ENCODE measurements at places on chromosomes 7 and 10. TPM values are rescaled to one million over a fixed set of nuclear protein-coding genes. Genes with fewer than 3 reads are reported as not detected.

- no peak overlapping the region for H3K4me3 ChIP-seq
- peak; percentile 80 for DNase-seq
- no peaks in the 10 kb centered on the region for H3K27me3 ChIP-seq
- H3K27ac ChIP-seq: no peak overlapping the region
- no peaks in the 10 kb centered on the region for H3K36me3 ChIP-seq
Observed at GRCh38 chr7:42831718-42832522, 80.0 kb downstream of the C7orf25 start.

- H3K27me3 ChIP-seq: no peaks in the 10 kb centered on the region
- H3K36me3 ChIP-seq: no peaks in the 10 kb centered on the region
- no peak overlapping the region for H3K27ac ChIP-seq
- H3K4me3 ChIP-seq: no peak overlapping the region
- DNase-seq: no peak
- H3K4me1 ChIP-seq: peaks cover 5% of the 10 kb centered on the region
Observed at GRCh38 chr7:135486261-135486920, 23.5 kb downstream of the CNOT4 start.

- no peaks in the 10 kb centered on the region for H3K27me3 ChIP-seq
- H3K36me3 ChIP-seq: no peaks in the 10 kb centered on the region
- H3K4me1 ChIP-seq: peaks cover 4% of the 10 kb centered on the region
- DNase-seq: no peak
- H3K27ac ChIP-seq: no peak overlapping the region
Observed at GRCh38 chr7:25553580-25554291, 325.4 kb upstream of the NPVF start.

- no peak overlapping the region for H3K4me3 ChIP-seq
- H3K27ac ChIP-seq: no peak overlapping the region
- DNase-seq: no peak
- peaks cover 10% of the 10 kb centered on the region for H3K4me1 ChIP-seq
- no peaks in the 10 kb centered on the region for H3K27me3 ChIP-seq
Observed at GRCh38 chr7:139032473-139032872, 3.4 kb downstream of the ZC3HAV1L start.

GRCh38 chr7:148670807-148671206, 27.9 kb upstream of the CUL1 start:
- no peak for DNase-seq
- H3K36me3 ChIP-seq: no peaks in the 10 kb centered on the region
- H3K4me3 ChIP-seq: no peak overlapping the region
- no peaks in the 10 kb centered on the region for H3K27me3 ChIP-seq

GRCh38 chr10:61785473-61786105, 115.9 kb upstream of the ARID5B start:
- H3K36me3 ChIP-seq: no peaks in the 10 kb centered on the region
- H3K4me3 ChIP-seq: no peak overlapping the region
- no peak for DNase-seq

Gene HYAL4
- not detected for total RNA-seq

GRCh38 chr10:84265418-84265817, 20.6 kb downstream of the RGR start:
- no peak overlapping the region for H3K4me3 ChIP-seq
- no peaks in the 10 kb centered on the region for H3K27me3 ChIP-seq
- H3K36me3 ChIP-seq: no peaks in the 10 kb centered on the region
- no peak overlapping the region for H3K27ac ChIP-seq
- no peaks in the 10 kb centered on the region for H3K4me1 ChIP-seq

- peaks cover 81% of the 10 kb centered on the region for H3K4me1 ChIP-seq
- no peak for DNase-seq
- H3K36me3 ChIP-seq: no peaks in the 10 kb centered on the region
- no peak overlapping the region for H3K4me3 ChIP-seq
- H3K27me3 ChIP-seq: no peaks in the 10 kb centered on the region
Observed at GRCh38 chr10:125062914-125063230, 97.5 kb downstream of the CTBP2 start.

Data from sigmoid colon (tissue), 7 donors.